BJ (cell line): ENCODE measurements at places on chromosomes 11 and 22.

DNA sequence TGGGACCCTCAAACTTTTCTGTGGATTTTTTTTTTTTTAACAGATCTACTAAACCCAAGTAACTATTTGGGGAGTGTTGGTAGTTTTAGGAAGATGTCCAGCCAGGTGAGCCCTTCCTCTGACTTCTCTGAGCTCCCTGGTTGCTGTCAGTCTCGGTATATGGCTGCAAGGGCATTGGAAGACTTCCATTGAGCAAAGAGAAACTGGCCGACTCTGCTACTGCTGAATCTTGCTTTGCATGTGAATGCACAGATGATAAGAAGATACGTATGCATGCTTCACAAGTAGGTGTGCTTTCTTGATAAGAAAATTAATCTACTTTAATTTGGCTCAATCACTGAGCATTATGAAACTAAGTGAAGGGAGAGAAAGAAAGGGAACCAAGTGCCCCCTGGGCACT, 51.1 kb downstream of the BARX2 start:
- DNase-seq = no peak

- DNase-seq = peak; percentile 82
Measured at GRCh38 chr11:108929241-108929640, 264.4 kb downstream of the DDX10 start.

GRCh38 chr22:46626911-46627805, 7.0 kb downstream of the GRAMD4 start:
- DNase-seq = no peak

GRCh38 chr22:44634426-44635321, 67.3 kb upstream of the PRR5 start:
- DNase-seq = no peak

DNA sequence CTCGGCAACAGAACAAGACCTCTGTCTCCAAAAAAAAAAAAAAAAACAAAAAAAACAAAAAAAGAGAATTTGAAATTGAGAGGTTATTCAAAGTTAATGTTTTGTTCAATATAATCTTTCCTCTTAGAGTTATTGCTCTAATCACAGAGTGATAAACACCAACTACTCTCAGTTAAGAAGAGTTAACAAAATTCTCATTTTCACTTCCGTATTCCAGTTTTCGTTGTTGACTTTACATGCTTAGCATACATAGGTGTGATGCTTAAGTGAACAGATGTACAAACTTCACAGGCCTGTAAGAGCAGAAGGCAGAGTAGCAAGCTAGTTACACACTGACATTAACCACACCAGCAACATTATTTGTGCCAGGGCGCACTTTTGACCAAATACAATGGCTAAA, 12.3 kb downstream of the EIF4ENIF1 start:
- DNase-seq = no peak

- no peak for DNase-seq
Measured at GRCh38 chr11:70697701-70698100, 299.4 kb downstream of the CTTN start.

- no peak for DNase-seq
Measured at GRCh38 chr11:119481667-119482400, 58.9 kb upstream of the THY1 start.

DNA sequence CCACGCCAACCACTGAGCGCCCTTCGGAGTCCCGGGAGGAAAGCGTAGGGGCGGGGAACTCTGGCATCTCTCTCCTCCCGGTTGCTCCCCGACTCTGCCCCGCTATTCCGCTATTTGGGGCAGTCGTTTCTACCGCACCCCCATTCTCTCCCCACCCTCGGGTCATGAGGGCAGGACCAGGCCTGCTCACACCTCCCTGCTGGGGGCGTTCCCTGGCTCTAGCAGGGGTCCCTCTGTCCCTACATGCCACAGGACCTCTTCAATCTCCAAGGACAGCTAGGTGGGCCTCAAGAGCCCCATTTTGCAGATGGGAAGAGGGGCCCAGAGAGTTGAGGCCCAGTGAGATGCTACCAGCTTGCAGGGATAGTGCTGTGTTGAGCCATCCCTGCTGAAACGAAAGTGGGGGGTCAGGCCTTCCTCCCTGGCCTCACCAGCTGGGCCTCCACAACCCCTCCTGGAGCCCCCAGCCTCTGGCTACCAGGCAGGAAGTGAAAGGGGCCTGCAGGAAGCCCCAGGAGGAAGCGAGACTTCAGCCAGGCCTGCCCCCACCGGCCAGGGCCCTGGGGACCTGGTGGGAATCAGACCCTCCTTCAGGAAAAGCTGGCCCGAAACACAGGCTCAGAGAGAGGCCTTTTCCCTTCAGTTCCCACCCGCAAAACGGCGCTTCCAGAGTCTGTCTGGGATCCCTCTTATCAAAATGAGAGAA, 5.5 kb upstream of the SHISA8 start:
- no peak for DNase-seq

DNA sequence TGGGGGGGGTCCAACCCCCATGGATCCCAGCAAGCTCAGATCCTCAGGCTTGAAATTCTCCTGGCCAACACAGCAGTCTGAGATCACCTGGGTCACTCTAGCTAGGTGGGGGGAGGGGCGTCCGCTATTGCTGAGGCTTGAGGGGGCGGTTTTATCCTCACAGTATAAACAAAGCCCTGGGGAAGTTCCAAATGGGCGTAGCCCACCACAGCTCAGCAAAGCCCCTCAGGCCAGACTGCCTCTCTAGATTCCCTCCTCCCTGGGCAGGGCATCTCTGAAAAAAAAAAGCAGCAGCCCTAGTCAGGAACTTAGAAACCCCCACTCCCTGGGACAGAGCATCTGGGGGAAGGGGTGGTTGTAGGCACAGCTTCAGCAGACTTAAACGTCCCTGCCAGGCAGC, 16.7 kb downstream of the TRPC6 start:
- no peak for DNase-seq

- no peak for DNase-seq
Measured at GRCh38 chr11:117092951-117093590, 5.2 kb downstream of the SIK3 start.

GRCh38 chr11:111602865-111603610, 789 bp downstream of the SIK2 start:
- no peak for DNase-seq

GRCh38 chr11:65352783-65353182, 1.8 kb upstream of the TIGD3 start:
- DNase-seq = no peak

- no peak for DNase-seq
Measured at GRCh38 chr11:110716361-110716760, 4.1 kb upstream of the ARHGAP20 start.

GRCh38 chr11:128336203-128336602, 251.2 kb downstream of the ETS1 start:
- peak; percentile 86 for DNase-seq

GRCh38 chr11:1482581-1483444, 3.8 kb downstream of the MOB2 start:
- no peak for DNase-seq

DNA sequence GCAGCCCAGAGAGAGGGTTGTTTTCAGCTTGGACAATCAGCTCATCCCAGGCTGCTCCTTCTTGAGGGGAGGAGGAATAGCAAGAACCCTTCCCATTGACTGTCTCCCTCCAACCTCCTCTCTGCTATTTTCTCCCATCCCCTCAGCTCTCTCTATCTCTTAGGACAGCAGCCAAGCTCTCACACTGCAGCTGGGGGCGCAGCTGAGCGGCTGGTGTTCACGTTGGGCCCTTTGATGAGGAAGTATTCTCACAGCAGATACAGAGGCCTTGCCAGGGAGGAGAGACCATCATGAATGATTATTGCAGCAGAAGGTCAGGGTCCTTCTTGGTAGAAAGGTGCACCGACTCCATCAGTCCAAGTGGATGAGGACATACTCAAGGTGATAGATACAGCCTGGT, 26.5 kb upstream of the CADM1 start:
- no peak for DNase-seq

- DNase-seq = no peak
Measured at GRCh38 chr11:64875369-64876228, 2.8 kb downstream of the EHD1 start.
